Astrocyte (in vitro differentiated cells and primary cell): ENCODE measurements at places on chromosomes 3 and 15. TPM values are rescaled to one million over a fixed set of nuclear protein-coding genes. Genes with fewer than 3 reads are reported as not detected.

MCTP2 gene
- total RNA-seq = 2.6 and 4.5 TPM in 2 replicates

DNA sequence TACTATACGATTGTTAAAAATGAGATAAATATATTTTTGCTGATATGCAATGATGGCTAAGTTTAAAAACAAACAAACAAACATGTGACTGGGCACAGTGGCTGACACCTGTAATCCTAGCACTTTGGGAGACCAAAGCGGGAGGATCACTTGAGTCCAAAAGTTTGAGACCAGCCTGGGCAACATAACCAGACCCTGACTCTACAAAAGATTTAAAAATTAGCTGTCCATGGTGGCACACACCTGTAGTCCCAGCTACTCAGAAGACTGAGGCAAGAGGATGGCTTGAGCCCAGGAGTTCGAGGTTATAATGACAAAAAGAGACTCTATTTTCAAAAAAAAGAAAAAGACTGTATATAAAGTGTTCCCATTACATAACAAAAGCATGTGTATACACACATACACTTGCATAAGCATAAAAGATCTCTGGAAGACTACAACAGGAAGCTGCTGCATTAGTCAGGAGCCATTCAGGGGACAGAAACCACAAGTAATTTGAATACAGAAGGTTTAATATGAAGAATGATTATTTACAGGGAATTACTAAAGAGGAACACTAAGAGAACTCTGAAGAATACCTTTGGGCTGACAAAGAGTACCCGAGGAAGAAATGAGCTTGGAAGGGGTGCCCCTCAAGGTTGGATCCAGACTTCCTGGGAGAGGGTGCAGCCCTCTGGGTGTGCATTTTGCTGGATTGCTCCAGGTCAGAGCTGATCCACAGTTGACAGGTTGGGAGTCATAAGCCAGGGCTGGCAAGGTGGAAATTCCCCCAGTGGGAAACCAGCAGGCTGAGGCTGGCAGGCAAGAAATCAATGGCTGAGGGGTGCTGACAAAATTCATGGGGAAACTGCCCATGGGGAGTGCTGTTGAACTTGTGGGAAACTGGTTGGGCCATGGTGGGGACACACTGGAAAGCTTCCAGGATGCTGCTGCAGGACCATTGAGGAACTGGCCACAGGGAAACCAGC, 9.3 kb upstream of the TM4SF18 start:
- peak; percentile 94 for DNase-seq

CDCP1 gene
- total RNA-seq = 4.2 and 6.8 TPM in 2 replicates

GRCh38 chr3:185717627-185718402, 107.0 kb downstream of the IGF2BP2 start:
- DNase-seq = no peak

- DNase-seq = no peak
Observed at GRCh38 chr3:17444865-17445264, 297.6 kb downstream of the TBC1D5 start.

DNA sequence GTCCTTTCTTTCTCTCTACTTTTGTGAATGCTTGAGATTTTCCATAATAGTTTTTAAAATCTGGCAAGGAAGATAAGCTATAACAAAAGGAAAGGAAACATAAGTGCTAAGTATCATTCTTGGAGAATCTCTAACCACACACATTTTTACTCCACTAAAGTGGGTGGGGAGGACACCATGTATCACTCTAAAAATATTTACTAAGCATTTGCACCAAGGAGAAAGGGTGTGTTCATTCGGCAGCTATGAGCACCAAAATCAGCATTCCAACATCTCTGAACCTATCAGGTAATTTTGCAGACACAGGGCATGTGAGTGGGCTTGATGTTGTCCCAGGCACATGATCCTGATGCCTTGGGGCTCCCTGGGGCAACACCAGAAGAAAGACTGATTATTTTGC, 5.5 kb downstream of the B4GALT4 start:
- DNase-seq = peak; percentile 87

GRCh38 chr3:94121161-94121560, 58.3 kb downstream of the NSUN3 start:
- DNase-seq = no peak

DNA sequence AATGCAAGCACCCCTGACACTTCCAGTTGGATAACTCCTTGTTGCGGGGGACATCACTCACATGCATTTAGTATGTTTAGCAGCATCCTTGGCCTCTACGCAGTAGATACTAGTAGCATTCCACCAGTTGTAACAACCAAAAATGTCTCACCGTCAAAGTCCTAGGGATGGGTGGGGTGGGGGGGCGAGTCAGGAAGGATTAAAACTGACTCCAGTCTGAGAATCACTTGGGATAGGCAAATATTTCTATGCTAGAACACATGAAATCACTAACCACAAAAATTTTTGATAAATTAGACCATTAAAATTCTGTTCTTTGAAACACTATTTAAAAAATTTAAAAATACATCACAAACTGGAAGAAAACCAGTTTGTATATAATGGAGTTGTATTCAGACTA, 18.0 kb downstream of the ICE2 start:
- peak; percentile 33 for DNase-seq
